ENCODE measurements at places on chromosomes 13 and 19. TPM values are rescaled to one million over a fixed set of nuclear protein-coding genes. Genes with fewer than 3 reads are reported as not detected.

- no peak for DNase-seq
Measured at GRCh38 chr13:48188131-48188530, 44.9 kb upstream of the ITM2B start.

DNA sequence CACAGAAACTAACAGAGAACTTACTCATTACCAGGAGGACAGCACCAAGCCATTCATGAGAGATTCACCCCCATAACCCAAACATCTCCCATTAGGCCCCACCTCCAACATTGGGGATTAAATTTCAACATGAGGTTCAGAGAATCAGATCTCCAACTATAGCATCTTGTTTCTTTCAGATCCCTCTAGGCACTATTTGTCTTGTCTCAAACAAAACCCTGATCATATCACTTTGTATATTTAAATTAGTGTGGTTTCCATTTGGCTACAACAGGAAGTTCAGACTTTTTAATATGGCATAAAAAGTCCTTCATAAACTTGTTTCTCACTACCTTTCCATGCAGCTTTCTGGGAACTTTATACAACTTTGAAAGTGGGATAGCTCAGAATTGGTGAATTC lies 699.0 kb upstream of the MIR17HG start:
- no peak for DNase-seq

- DNase-seq: peak; percentile 41
Measured at GRCh38 chr19:17020385-17020784, 6.2 kb downstream of the CPAMD8 start.

DNA sequence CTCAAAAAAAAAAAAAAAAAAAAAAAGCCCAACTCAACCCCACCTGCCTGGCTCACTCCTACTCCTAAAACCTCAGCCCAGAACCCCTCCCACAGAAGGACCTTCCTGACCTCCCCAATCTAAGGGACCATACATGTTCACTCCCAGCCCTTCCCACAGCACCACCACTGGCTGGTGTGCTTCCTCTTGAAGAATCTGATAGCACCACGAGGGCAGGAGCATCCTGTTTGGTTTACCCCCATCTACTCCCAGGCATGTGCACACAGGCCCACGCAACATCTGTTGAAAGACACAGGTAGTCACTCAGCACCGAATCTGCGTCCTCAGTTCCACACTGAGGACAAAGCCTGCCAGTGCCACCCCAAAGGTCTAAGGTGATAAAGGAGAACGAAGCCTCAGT lies 8.2 kb downstream of the LATS2 start:
- DNase-seq: no peak

COL4A2 gene
- 627 TPM for total RNA-seq

DNA sequence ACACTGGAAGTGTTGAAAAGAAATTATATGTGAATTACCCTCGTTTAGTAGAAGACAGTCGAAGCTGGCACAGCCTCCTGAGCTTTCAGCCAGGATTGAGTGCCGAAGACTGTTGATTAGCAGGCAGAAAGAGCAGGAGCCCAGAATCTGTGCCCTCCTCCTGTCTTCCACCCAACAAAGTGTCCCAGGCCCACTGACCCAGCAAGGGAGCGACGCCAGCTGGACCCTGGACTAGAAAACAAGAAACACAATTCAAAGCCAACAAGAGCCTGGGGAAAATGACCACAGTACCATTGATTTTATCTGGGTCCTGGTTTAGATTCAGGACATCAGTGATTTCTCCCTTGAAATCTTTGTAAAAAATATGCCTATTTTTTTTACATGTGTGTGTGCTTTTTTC lies 120.7 kb downstream of the RXFP2 start:
- peak; percentile 70 for DNase-seq

- DNase-seq: no peak
Measured at GRCh38 chr19:51430221-51430620, 12.8 kb upstream of the SIGLEC10 start.

DNA sequence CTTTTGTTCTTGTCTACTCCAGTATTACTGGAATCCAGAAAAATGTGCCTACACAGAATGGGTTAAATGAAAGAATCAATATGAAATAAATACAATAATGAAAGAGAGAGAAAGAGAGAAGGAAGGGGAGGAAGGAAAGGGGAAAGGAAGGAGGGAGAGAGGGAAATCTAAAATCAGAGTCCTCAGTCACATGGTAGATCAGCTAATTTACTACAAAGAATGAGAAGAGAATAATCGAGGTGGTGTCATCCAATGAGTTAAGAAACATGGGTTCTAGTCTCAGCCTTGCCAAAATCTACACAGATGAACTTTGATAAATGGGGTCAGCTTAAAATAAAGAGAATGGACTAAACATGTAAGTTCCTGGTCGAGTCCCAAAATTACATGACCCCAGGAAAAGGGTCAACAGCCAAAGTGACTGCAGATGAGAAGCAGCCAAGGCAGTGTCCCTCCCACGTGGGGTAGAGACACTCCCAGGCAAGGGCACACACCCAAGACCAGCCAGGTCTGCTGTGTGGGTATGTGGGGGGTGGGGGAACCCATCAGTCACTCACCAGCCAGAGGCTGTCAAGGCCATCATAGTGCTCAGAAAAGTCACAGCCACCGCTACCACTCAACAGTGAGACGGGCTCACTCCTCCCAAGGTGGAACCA lies 103.6 kb downstream of the STK24 start:
- DNase-seq: no peak

- no peak for DNase-seq
Measured at GRCh38 chr13:67318860-67319259, 88.7 kb upstream of the PCDH9 start.

GRCh38 chr19:56150358-56150757 lies 9.3 kb downstream of the ZNF444 start:
- DNase-seq: no peak

DNA sequence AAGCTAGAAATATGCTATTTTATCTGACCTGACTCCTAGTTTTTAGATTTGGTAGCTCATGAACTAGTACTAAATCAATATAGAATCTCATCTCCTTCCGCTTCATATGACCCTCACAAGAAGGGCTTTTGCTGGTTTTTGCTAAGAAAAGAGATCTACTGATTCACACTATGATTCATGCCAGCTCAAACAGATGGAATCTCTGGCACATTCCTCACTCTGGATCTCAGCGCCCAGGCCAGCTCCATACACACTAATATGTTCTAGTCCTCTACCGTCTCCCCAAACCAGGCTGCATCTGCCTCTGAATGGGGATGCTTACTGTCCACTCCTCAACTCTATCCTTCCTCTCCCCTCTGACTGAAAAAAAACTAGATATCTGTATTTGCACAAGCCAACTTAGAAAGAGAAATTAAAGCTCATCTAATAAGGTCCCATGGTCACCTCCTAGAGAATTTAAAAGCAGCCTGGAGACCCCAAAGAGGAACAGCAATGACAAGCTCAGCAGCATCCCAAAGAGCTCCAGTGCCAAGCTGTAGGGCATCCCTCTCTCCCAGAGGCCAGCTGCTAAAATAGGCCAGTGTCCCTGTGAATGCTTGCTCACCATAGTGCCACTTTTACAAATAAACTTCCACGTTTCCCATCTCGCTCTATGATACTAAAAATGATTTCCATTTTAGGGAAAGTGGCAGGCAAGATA lies 74.9 kb downstream of the LHFPL6 start:
- no peak for DNase-seq

MYDGF gene
- total RNA-seq: 157 TPM

SIGLEC10 gene
- total RNA-seq: 6.8 TPM

DNA sequence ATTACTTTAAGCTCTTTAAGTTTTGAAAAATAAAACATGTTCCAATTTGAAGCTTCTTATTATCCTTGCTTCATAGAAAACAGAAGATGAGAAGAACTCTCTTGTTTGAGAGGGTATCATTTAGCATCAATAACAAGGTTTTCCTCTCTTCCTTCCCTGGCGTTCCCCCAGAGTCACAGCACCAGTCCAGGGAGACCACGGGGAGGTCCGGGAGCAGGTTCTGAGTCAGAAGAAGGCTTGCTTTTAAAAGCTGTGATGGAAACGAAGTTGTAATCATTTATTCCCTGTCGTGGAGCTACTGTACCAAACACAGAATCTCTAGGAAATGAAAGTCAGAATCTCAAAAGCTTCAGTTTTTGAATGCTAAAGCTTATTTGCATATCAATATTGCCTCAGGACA lies 174.0 kb upstream of the LSM14A start:
- DNase-seq: no peak

SLITRK6 gene
- total RNA-seq: 26.7 TPM

HRC gene
- 5.7 TPM for total RNA-seq

DNA sequence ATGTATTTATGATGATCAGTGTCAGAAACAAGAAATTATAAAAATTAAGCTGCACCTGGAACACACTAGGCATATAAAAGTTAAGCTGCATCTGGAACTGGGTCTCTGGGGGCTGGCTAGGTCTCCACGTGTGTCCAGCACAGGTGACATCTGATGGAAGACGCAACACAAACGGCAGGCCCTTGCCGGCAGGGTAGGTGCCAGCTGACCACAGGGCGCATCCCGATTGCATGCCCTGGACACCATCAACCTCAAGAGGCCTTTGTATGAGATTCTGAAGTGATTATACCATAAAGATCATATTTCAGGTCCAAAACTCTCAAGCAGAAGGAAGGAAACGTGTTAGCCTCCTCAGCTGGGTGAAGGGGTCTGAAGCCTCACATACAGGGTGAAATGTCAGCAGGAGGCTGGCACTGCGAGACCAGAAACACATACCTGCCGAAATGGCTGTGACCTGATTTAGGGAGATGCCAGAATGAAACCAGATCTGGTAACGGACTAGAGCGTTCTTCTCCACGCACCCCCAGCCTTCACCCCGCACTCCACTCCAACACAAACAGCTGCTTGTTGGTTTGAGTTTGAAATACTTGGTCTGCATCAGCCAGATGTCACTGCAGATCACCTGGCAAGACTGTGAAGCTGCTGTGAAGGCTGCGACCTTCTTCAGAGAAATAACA lies 37.3 kb downstream of the COL4A1 start:
- no peak for DNase-seq

ZNF835 gene
- 2.6 TPM for total RNA-seq

DNA sequence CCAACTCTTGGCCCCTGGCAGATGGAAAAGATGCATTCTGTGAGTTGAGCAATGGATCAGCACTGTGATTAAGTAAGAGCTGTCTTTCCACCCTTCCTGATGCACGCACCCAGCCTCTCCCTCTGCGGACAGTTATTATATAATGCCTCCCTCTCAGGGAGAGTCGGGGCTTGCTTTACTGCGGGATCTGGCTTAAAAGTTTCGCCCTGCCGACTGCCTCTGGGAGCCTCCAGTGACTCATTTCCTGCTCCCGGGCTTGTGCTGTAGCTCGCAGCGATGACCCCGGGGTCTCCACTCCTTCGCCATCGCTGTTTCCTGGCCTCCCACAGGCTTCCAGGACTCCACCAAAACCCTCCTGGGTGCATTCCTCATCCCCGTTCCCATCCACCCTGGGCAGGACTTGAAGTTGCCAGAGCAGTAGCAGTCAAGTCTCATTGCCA lies 107.4 kb upstream of the SLC7A1 start:
- DNase-seq: peak; percentile 10

DNA sequence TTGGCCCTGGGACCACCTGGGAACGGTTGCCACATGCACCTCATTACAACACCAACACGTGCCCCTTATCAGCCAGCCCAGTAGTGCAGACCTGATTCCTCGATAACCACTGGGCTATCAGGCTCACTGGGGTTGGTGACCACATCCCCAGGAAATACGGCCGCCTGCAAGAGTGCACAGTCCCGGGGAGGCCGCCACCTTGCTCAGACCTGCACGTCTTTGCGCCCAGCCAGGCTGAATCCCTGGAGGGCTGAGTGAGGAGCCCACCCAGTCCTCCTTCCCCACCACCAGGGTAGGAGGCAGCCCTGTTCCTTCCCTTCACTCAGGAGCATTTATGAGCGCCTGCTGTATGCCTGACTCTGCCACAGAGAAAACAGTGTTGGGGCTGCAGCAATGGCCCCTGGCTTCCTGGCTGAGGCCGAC lies 67.8 kb downstream of the CEBPG start:
- DNase-seq: no peak

DNA sequence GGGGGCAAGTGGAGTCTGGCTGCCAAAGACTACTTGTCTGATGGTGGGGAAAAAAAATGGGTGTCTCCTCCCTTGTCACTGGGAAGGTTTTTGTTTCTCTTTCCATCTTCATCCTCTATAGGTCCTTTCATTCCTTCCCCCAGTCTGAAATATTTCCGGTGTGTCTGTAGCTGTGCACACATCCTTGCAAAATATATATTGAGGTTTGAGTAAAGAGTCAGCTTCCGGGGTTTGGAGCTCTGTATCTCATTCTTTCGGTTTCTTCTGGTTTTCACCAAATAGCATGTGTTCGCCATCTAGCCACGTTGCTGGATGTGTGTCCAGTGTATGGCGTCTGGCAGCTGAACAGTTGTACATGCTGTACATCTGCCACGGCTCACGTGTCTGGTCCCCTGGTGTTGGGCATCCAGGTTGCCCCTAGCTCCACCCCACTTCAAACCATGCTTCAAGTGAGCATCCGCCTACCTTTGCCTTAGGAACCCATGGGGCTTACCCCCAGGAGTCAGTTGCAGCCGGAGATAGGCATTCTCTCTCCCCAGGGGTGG lies 142.2 kb downstream of the SIPA1L3 start:
- no peak for DNase-seq

GRCh38 chr19:19619181-19619848 lies 828 bp upstream of the PBX4 start:
- peak; percentile 68 for DNase-seq

ZNF569 gene
- 10.1 TPM for total RNA-seq

HTR2A gene
- total RNA-seq: 1.1 TPM

- DNase-seq: no peak
Measured at GRCh38 chr19:28074773-28075172, 1138.2 kb downstream of the UQCRFS1 start.

DNA sequence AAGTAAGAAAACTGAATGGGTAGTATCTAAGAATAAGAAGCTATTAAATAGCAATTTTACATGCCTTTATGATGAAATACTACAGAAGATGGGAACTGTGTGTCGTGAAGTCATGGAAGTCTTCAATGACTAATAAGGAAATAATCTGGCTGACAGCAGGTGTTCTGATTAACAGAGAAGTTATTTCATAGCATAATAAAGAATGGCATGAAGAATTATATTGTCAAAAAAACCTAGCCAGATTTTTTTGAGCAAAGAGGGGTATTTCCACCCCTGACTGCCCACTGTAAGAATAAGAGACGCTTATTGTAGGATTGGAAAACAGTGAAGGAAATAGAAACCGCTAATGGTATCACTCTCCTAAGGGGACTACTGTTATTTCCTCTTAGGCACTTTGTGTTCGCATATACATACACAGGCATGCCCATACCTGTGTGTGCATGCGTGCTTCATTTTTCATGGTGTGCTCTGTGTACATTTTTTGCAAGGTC lies 318.8 kb downstream of the SHISA2 start:
- no peak for DNase-seq

PSG6 gene
- total RNA-seq: not detected

GRCh38 chr19:23913931-23914330 lies 755 bp upstream of the ZNF726 start:
- no peak for DNase-seq

GRCh38 chr13:28313579-28313978 lies 175.2 kb downstream of the PAN3 start:
- DNase-seq: no peak

All from lung (tissue), 17 donors.